ENCODE measurements at places on chromosomes 13 and 19. TPM values are rescaled to one million over a fixed set of nuclear protein-coding genes. Genes with fewer than 3 reads are reported as not detected.

DNA sequence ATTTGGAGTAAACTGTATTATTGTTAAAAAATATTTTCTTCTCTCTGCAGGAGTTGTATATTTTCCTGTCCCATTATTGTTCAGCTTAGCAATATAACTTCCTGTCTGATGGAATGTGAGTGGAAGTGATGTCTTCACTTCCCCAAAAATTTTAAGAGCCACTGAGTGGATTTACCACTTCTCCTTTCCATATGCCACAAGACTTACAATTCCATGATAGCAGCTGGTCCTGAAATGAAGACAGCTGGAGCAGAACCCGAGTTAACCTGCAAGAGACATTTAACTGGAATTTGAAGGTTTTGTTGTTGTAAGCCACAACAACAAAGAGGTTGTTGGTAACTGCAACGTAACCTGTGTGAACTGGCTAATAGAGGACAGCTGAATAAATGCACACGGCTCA, 23.4 kb upstream of the TBC1D4 start:
- no peak for DNase-seq
- no peaks in the 10 kb centered on the region for H3K27me3 ChIP-seq
- H3K27ac ChIP-seq = no peak overlapping the region
- H3K4me1 ChIP-seq = no peaks in the 10 kb centered on the region

DNA sequence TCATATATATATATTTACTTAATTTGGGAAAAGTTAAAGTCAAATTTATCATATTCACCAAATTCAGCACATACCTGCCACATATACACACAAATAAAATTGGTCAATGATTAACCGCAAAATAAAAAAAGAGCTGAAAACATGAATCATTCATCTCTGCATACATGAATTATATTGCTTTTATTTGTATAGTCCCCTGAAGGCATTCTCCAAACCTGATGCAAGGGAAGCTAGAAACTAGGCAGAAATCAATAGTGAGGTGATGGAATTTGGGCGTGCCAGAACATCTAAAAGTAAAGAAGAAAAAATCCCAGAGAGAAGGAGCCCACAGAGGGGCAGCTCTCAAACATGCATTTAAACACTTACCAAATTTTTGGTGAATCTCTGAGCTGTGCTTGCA, 60.1 kb downstream of the UFM1 start:
- no peaks in the 10 kb centered on the region for H3K36me3 ChIP-seq
- no peaks in the 10 kb centered on the region for H3K27me3 ChIP-seq
- H3K4me1 ChIP-seq = no peaks in the 10 kb centered on the region
- H3K4me3 ChIP-seq = no peak overlapping the region
- DNase-seq = no peak
- H3K27ac ChIP-seq = no peak overlapping the region

DNA sequence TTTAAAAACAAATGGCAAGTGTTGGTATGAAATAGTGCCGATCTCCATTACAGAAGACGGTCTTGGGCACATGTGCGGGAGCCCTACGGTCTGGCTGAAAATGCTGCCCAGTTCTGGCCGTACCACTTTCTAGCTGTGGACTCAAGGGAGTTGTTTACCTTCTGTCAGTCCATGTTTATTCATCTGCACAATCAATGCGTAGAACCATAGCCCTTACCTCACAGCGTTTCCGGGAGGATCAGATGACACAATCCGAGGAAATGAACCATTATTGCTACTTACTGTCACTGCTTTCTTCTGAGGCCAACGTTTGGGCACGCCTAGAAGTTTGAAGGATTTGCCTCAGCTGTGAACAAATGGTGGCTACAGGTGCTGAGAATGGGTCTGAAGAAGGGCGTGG, 31.2 kb downstream of the GADD45B start:
- peak; percentile 75 for DNase-seq
- H3K27ac ChIP-seq = peak overlapping the region; percentile 54
- no peaks in the 10 kb centered on the region for H3K36me3 ChIP-seq
- H3K4me3 ChIP-seq = 0 out of 2 replicates have a peak overlapping the region, but pooled peaks have one; percentile 3

GRCh38 chr13:97696921-97697320, 256.6 kb upstream of the IPO5 start:
- no peaks in the 10 kb centered on the region for H3K27me3 ChIP-seq
- no peak for DNase-seq
- no peak overlapping the region for H3K4me3 ChIP-seq
- H3K36me3 ChIP-seq = no peaks in the 10 kb centered on the region
- no peaks in the 10 kb centered on the region for H3K4me1 ChIP-seq
- H3K27ac ChIP-seq = no peak overlapping the region

DNA sequence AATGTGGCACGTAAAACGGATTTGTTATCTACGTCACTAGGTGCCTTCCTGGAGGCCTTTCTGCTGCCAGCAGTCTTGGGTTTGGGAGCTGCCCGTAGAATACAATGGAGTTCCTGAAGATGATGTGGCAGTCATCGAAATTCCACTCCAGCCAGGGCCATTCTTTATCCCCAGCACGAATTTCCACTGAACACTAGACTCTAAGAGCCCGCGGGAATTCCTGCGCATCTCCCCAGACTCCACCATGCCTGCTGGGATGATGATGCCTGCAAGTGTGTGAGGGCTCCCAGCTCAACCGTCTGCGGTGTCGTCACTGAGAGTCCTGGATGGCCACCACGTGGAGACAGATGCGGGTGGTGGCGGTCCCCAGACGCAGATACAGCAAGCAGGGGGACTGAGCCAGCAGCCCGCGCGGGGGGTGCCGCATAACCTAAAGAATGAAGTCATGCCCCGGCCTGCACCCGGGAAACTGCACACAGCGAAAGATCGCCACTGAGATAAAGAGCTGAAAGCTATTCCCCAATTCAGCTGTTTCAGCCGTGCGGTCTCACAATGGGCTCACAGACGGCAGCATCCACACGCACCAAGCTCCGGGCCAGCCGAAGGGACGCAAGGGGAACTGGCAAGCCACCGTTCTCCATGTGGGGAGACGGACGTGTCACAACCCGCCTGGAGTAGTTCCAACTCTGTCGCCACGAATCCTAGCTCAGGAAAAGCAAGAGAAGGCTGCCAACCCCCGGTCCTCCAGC, 41.1 kb downstream of the COL4A1 start:
- no peak overlapping the region for H3K27ac ChIP-seq
- peaks cover 19% of the 10 kb centered on the region for H3K36me3 ChIP-seq
- H3K27me3 ChIP-seq = no peaks in the 10 kb centered on the region

- DNase-seq = no peak
- no peak overlapping the region for H3K27ac ChIP-seq
- no peaks in the 10 kb centered on the region for H3K4me1 ChIP-seq
- no peak overlapping the region for H3K4me3 ChIP-seq
- no peaks in the 10 kb centered on the region for H3K27me3 ChIP-seq
- no peaks in the 10 kb centered on the region for H3K36me3 ChIP-seq
Observed at GRCh38 chr13:96741779-96742178, 252.5 kb downstream of the OXGR1 start.

DNA sequence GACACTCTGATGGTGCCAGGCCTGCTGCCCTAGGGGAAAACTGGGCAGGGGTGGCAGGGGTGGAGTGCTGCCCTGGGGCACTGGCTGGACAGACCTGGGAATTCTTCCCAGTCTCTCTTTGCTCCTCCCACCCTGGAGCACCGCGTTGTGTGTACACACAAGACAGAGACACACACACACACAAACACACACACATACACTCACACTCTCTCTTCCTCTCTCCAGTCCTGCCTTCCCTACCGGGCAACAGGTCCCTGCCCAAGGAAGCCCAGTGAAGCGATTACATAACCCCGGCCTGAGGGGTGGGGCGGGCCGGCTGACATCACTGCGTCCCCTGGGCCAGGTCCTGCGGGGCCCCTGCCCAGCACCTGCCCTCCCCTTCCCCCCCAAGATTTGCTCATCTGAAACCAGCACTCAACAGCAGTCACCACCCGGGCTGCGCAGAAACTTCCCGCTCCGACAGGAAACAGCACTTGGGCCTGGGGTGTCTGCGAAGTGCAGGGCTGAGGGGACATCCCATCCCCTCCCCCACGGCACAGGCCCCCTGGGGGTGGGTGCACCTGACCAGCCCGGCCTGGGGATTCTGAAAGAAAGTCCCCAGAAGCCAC, 1.2 kb downstream of the MKNK2 start:
- DNase-seq = peak; percentile 48
- peak overlapping the region; percentile 81 for H3K4me3 ChIP-seq
- no peak overlapping the region for H3K27ac ChIP-seq
- H3K4me1 ChIP-seq = peaks cover 35% of the 10 kb centered on the region

GRCh38 chr19:51507640-51508058, 6.0 kb upstream of the SIGLEC12 start:
- H3K4me3 ChIP-seq = no peak overlapping the region
- H3K4me1 ChIP-seq = no peaks in the 10 kb centered on the region
- no peak for DNase-seq
- no peaks in the 10 kb centered on the region for H3K27me3 ChIP-seq
- no peak overlapping the region for H3K27ac ChIP-seq
- H3K36me3 ChIP-seq = no peaks in the 10 kb centered on the region

GRCh38 chr19:14146789-14147216, 10.4 kb upstream of the ASF1B start:
- no peak overlapping the region for H3K27ac ChIP-seq
- H3K4me3 ChIP-seq = no peak overlapping the region
- H3K36me3 ChIP-seq = 0 out of 2 replicates have a peak, but pooled peaks cover 3% of the 10 kb centered on the region
- H3K4me1 ChIP-seq = no peaks in the 10 kb centered on the region

DNA sequence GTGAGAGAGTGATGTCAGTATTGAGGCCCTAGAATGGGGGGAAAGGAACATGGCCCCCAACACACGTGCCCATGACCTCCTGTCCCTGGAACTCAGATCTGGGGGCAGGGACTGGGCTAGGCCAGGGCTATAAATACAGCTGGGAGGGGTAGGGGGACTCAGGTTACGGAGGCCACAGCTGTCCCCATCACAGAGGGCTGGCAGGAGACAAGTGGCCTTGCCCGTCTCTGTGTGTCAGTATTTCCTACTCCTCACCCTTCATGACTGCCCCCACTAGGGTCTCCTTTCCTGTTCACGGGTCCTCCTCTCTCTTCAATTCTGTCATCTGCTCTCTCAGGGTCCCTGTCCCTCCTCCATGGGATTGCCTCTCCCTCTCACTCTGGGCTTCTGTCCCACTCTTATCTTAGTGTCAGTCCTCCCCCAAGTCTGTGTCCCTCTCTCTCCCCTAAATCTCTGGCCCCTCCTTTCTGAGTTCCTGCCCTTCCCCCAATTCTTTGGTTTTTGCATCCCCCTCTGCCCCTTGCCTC, 687 bp upstream of the HRC start:
- H3K27me3 ChIP-seq = no peaks in the 10 kb centered on the region
- H3K36me3 ChIP-seq = no peaks in the 10 kb centered on the region
- peaks cover 15% of the 10 kb centered on the region for H3K4me1 ChIP-seq
- DNase-seq = no peak
- no peak overlapping the region for H3K4me3 ChIP-seq

DNA sequence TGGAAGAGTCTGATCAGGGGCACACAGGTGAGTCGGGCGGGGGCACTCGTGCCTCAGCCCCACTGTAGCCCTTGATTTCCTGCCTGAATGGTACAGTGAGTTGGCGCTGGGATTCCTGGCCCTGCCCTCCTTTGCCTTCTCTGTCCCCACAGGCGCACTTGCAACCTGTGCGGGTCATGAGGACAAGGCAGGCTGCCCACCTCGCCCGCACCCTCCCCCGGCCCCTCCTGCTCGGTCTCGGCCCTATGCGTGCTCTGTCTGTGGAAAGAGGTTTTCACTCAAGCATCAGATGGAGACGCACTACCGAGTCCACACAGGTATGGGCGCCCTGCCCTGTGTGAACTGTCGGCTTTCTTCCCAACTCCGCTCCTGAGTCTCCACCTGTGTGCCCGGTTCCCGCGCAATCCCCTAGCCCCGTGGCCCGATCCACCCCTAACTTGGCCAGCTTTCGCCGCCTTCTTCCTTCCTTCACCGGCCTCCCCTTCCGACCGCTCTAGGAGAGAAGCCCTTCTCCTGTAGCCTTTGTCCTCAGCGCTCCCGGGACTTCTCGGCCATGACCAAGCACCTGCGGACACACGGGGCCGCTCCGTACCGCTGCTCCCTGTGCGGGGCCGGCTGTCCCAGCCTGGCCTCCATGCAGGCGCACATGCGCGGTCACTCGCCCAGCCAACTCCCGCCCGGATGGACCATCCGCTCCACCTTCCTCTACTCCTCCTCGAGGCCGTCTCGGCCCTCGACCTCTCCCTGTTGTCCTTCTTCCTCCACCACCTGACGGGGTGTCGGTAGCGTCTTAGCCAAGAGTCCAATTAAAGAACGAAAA, 1.6 kb upstream of the KMT2B start:
- DNase-seq = no peak
- H3K27ac ChIP-seq = no peak overlapping the region
- H3K36me3 ChIP-seq = peaks cover 24% of the 10 kb centered on the region
- H3K4me1 ChIP-seq = peaks cover 22% of the 10 kb centered on the region
- no peaks in the 10 kb centered on the region for H3K27me3 ChIP-seq
- H3K4me3 ChIP-seq = peak overlapping the region; percentile 55

- H3K27me3 ChIP-seq = peaks cover 5% of the 10 kb centered on the region
- no peak for DNase-seq
- no peak overlapping the region for H3K4me3 ChIP-seq
- no peak overlapping the region for H3K27ac ChIP-seq
- no peaks in the 10 kb centered on the region for H3K4me1 ChIP-seq
Observed at GRCh38 chr19:15945301-15945700, 3.5 kb upstream of the OR10H4 start.

DNA sequence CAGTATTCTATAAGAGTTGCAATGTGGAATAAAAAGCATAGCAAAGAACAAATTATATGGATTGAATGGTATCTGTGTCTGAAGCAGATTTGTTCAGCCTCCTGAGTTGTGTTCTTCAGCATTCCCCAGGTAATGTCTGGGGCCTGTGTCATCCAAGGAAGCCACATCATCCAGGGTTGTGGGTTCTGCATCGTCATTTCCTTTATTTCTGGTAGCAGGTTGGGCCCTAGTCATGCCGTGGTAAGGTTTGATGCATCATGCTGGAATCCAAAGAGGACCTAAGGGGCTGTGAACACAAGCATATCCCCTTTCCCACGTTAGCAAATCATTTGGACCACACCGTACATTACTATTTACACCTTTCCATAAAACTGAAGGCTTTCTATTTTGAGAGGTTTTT, 131.0 kb upstream of the ZNF91 start:
- no peak for DNase-seq
- H3K36me3 ChIP-seq = no peaks in the 10 kb centered on the region
- no peak overlapping the region for H3K4me3 ChIP-seq
- no peaks in the 10 kb centered on the region for H3K27me3 ChIP-seq

DNA sequence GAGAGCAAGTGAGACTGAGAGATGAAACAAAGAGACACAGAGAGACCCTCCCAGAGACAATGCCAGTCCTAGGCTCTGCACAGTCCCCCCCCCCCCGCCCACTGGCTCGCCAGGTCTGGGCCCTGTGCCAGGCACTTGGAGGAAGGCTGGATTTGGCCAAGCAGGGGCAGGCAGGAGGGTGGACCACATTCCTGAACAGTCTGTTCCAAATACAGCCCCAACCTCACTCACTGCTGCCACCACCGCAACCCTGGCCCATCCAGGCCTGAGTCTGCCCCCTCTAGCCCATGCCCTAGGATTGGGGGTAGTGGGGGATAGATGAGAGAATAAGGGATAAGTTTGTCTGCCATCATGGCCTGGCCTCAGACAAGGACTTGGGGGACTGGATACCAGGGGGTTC, 19.0 kb downstream of the CYP2F1 start:
- no peak overlapping the region for H3K4me3 ChIP-seq
- no peaks in the 10 kb centered on the region for H3K27me3 ChIP-seq
- H3K4me1 ChIP-seq = no peaks in the 10 kb centered on the region

SPACA4 gene
- total RNA-seq = not detected

C19orf73 gene
- total RNA-seq = 4.3 TPM

ATP4A gene
- not detected for total RNA-seq

PLPP2 gene
- total RNA-seq = 18.5 TPM

KLK1 gene
- not detected for total RNA-seq
